Mesendoderm (in vitro differentiated cells): ENCODE measurements at places on chromosomes 11 and 22.

- H3K4me1 ChIP-seq = peaks cover 6% of the 10 kb centered on the region
- no peak overlapping the region for H3K4me3 ChIP-seq
- H3K27ac ChIP-seq = no peak overlapping the region
- no peak for DNase-seq
These were observed 64.2 kb downstream of the HIPK3 start for GRCh38 chr11:33321422-33321821.

DNA sequence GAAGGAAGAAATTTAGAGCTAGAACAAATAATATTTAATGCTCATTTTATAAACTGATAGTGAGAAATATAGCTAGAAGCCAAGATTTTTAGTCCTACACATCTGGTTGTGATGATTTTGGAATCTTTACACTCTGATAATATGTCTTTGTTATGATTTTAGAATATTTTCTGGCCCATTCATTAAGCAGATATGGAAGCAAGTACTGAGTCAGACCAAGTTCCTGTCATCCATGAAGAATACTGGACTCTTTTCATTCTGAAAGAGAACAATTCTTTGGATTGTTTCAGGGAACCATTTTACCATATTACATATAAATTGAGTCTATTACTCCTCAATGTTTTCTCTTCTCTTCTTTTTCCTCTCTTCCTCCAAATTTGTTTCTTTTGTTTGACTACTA, 227.4 kb downstream of the TMEM135 start:
- H3K36me3 ChIP-seq = no peaks in the 10 kb centered on the region
- no peaks in the 10 kb centered on the region for H3K4me1 ChIP-seq
- no peak overlapping the region for H3K27ac ChIP-seq
- no peaks in the 10 kb centered on the region for H3K27me3 ChIP-seq
- no peak for DNase-seq

- no peak for DNase-seq
- no peaks in the 10 kb centered on the region for H3K4me1 ChIP-seq
- no peaks in the 10 kb centered on the region for H3K27me3 ChIP-seq
- H3K4me3 ChIP-seq = no peak overlapping the region
- H3K27ac ChIP-seq = no peak overlapping the region
These were observed 1059.4 kb upstream of the CCDC90B start for GRCh38 chr11:84345597-84345996.

DNA sequence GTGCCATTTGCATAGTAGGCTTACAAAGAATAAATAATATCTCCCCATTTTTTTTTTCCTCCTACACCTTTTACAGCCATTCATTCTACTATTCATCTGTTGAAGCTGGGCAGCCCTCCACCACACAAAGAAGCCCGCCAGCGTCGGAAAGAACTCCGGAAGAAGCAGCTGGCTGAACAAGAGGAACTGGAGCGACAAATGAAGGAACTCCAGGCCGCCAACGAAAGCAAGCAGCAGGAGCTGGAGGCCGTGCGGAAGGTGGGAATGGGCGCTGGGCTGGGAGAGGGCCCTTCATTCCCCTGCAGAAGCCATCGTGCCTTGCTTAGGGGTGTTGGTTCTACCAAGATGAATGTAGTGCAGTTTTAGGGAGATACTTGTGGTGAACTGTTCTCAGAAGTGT, 68.6 kb downstream of the SWAP70 start:
- DNase-seq = no peak
- no peak overlapping the region for H3K4me3 ChIP-seq
- no peaks in the 10 kb centered on the region for H3K36me3 ChIP-seq
- H3K27me3 ChIP-seq = no peaks in the 10 kb centered on the region

GRCh38 chr22:23013612-23014011, 56.7 kb upstream of the GNAZ start:
- no peak for DNase-seq
- no peaks in the 10 kb centered on the region for H3K36me3 ChIP-seq
- H3K4me1 ChIP-seq = no peaks in the 10 kb centered on the region
- H3K27ac ChIP-seq = no peak overlapping the region

- H3K27ac ChIP-seq = no peak overlapping the region
- no peak for DNase-seq
- no peaks in the 10 kb centered on the region for H3K27me3 ChIP-seq
These were observed 28.1 kb upstream of the CHORDC1 start for GRCh38 chr11:90250970-90251369.

DNA sequence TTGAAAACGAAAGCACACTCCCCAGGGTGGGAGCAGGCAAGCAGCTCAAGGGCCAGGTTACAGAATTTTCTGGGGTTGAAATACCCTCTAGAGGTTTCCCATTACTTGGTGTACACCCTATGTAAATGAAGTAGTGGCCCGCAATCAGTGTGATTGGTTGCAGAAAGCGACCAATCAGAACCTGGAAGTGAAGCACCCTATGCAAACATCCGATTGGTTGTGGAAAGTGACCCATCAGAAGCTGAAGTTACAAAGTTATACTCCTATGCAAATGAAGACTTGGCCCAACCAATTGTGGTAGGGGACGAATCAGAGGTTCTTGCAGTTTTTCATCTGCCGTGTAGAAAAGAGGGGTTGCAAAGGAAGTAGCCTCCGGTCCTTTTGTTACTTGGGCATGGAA, 19.2 kb downstream of the PRR5 start:
- no peaks in the 10 kb centered on the region for H3K4me1 ChIP-seq
- no peak overlapping the region for H3K27ac ChIP-seq
- no peaks in the 10 kb centered on the region for H3K36me3 ChIP-seq
- H3K27me3 ChIP-seq = no peaks in the 10 kb centered on the region
